ENCODE measurements at places on chromosomes 11 and 22. TPM values are rescaled to one million over a fixed set of nuclear protein-coding genes. Genes with fewer than 3 reads are reported as not detected.

DNA sequence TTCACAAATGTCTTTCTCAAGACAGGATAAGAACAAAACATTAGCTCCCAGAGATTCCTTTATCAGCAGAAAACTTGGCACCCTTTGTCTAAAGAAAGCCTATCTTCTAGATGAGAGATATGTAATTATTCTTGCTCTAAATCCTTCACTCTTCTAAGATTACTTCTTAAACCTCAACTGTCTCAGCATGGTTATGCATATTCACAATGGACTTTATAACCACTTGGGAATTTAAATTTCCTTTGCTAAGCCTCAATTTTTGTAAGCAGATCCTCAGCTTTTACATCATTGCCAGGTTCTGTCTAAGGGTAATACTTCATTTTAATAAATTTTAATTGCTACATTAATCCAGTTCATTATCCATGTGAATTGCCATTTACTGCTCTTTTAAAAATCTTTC, 433.6 kb upstream of the DDI1 start:
- DNase-seq, result no peak

- DNase-seq, result no peak
Observed at GRCh38 chr22:32338757-32339156, 18.9 kb upstream of the RFPL3 start.

GRCh38 chr22:24845041-24845898, 39.3 kb downstream of the SGSM1 start:
- DNase-seq, result no peak

DNA sequence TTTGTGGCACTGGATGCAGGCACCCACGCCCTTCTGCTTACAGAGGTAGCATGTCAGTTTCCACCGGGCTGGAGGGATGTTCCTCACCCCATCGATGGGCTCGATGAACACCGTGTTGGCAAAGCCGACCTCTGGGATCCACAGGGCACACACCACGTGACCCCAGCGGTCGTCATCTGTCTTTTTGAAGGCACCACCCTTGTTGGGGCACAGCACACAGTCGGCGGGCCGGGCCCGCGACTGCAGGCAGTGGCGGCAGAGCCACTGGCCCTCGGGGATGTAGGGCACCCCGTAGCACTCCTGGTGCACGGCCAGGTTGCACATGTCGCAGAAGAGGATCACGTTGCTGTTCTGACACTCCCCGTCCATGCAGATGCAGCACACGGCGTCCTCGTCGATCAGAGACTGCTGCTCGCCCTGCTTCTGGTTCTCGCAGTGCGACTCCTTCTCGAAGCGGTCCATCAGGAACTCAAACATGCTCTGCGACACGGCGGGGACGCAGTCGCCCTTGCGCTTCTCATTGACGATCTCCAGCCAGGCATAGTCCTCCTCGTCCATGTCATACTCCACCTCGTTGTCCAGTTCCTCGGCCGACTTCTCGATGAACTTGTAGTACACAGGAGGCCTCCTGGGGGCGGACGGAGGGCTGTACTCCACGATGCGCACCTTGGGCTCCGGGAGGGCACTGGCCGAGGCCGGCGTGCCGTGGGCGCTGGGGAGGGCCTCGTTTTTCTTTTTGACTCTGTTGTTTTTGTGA, 4.2 kb downstream of the BRD1 start:
- DNase-seq, result no peak

HEPN1 gene
- not detected for polyA plus RNA-seq

SCUBE1 gene
- polyA plus RNA-seq, result 11.1 TPM

All from ovary (tissue), 10 donors.